ENCODE measurements at places on chromosomes 2 and 18.

DNA sequence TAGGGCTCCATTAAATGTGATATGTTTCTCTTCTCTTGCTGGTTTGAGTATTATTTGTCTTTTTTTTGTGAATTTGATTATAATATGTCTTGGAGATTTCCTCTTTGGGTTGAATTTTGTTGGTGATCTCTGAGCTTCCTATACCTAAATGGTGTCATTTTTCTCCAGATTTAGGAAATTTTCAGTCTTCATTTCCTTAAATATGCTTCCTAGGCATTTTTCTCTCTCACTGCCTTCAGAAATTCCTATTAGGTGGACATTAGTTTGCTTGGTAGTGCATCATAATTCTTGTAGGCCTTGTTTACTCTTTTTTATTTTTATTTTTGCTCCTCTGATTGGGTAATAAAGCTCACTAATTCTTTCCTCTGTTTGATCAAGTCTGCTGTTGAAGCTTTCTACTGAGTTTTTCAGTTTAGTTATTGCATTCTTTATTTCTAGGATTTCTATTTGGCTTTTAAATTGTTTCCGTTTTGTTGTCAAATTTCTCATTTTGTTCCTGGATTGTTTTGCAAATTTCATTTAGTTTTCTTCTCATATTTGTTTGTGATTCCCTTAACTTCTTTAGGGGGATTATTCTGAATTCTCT, 36.6 kb upstream of the CRACDL start:
- no peak for DNase-seq

DNA sequence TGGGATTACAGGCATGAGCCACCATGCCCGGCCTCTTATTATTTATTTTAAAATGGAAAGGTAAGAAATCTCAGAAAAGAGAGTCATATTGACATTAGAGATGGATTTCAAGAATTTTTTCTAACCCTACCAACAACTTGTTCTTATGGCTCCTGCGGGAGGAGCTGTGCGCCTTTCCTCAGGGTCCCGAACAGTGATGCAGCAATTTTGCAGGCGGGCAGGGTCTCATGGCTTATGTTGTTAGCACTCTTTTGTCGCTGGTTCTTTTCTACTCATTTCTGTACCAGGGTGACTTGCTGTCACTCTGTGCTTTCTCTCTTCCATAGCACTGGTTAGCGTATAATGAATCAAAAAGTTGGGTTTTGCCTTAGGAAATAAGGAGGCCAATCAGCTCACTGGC, 148.8 kb upstream of the DLGAP1 start:
- no peak for DNase-seq

GRCh38 chr18:24293254-24293653, 104.4 kb downstream of the OSBPL1A start:
- DNase-seq, result no peak

GRCh38 chr18:34122724-34123334, 101.9 kb downstream of the NOL4 start:
- no peak for DNase-seq

DNA sequence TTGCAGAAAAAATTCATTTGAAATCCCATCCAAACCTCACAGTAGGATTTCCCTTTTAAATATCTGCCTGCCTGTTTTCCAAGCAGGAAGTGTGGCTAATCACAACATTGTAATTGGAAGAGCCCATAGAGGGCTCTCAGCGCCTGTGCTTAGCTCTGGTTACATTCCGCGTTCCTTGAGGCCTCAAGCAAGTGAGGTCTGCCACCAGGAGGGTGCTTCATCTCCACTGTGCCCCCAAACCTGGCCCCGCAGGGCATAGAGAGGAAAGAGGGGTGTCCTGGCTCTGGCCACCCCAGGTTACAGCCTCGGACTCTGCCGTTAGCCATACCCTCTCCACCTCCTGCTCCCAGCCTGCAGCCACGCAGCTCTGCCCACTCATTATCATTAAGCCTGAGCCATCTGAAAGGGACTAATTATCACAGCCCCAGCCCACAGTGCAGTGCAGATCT, 214.8 kb downstream of the SP3 start:
- no peak for DNase-seq
